ENCODE measurements at places on chromosomes 6 and 20.
A peak's percentile ranks its signal among the peaks of the same experiment; 100 is the strongest.

DNA sequence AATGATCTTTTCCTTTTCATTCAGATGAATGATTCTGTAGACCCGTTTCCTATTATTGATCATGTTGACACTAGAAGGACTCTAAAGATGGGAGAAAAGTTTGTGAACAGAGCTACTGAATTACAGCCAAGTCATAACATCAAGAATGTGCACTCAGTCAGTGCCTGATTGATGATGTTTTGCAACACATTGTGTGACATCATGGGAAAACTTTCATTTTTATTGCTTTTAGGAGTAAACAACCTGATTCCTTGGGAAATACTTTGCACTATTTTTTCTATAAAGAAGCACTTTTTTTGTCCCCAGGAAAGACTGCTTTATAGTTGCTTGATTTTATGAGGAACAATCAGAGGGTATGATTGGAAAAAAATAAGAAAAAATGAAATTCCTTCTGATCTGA lies 383.8 kb upstream of the JAG1 start:
- DNase-seq = no peak

DNA sequence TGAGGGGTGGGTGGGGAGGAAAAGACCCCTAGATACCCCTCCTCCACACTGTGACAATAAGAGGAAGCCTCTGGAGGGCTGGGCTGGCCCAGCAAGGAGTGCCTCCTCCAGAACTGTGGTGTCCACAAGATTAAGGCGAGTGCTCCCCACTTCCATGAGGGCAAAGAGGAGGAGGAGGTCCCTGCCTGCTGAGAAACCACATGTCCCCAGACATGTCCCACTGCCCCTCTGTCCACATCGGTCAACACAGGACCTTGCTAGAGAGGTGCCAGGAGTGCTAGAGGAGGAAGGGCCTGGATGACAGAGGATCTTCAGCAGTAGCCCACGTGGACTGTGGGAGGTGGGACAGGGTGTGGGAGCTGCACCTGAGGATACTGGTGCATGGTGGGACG lies 3.1 kb downstream of the RAET1G start:
- no peak for DNase-seq

GRCh38 chr20:5309971-5310370 lies 6.8 kb downstream of the PROKR2 start:
- no peak for DNase-seq

DNA sequence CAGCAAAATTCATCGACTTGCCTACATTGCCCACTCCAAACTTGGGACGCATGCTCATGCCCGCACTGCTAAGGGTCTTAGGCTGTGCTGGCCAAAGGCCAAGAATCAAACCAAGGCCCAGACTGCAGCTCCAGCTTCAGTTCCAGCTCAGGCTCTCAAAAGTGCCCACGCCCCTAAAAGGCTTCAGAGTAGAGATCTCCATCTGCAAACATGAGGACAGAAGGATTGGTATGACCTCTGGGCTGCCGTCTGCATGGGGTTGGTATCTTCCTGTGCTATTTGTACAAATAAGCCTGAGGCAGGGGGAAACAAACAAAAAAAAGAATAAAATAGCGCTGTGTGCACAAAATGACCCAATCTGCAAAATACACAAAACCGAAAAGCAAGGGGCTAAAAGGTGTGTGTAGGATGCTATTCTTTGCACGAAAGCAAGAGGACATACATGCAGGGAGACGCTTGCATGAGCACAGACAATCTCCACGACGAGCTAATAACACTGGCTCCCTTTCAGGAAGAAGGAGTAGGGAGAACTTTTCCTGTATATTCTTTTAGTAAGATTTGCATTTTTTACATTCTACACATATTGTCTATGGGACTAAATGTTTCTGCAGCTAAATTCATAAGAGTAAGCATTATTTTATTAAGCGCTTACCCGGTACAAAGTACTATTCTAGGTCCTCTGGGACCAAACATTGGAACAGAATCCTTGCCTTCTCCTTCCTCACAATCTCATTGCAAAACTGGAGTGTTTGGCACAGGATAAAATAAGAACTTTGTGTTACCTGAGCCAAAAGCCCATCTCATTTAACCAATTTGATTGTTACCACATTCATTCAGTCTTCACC lies 33.1 kb downstream of the ATP9A start:
- no peak for DNase-seq

DNA sequence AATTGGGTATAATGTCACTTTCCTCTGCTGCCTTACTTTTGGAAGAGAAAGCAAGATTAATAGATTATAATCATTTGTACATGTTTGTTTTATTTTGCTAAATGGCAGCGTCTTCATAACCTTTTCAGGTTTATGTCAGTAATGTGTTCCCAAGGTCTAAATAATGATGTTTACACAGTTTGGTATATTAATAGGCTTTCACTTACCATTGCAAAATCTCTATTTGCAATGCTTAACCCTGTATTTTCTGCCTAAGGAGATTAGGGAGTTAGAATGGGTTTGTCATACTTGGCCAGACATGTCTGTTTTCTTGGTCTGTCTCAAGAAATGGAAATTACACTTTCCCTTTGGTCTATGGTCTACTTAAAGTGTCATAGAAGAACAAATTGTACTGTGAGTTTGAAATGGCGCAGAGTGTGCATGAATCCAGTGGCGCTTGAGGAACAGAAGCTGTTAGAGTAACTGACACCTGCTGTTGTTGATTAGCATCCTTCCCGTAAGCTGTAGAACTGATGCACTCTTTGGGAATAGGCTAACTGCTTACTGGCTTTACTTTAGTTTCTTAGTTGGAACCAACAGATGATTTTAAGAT lies 261.1 kb downstream of the SAMD5 start:
- DNase-seq = no peak

DNA sequence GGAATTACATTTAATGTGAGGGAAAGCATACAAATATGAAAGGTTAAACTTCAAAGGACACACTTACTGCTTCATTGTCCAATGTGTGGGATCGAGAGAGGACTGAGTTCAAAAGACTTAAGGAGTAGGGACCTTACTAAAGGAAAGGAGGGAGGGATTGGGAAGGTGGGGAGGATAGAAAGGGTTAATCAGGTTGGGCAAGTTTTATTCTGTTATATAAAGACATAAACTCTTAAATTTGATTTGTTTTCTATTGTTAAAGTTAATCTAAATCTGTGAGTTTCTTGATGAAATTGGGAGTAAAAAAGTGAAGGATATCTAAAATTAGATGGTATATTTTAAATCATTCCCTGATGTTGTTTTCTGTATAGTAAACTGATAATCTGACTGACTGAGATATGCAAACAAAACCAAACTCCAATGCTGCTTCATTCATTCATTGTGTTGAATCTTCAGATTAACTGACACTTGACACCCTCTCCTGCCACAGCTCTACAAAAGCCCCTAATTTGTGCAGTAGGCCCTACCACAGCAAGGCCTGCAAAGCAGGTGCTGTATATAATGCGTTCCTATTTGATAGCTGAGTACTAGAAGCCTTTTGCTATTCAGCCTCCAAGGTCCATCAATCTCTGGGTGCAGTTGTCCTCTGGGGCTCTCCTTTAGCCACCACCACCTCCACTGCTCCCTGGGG lies 1.3 kb upstream of the UBE2J1 start:
- DNase-seq = no peak

GRCh38 chr6:44037847-44038542 lies 89.3 kb downstream of the MRPL14 start:
- DNase-seq = no peak

- no peak for DNase-seq
Observed at GRCh38 chr20:44219170-44219730, 8.7 kb upstream of the OSER1 start.

GRCh38 chr20:10360878-10361277 lies 73.1 kb downstream of the MKKS start:
- no peak for DNase-seq

DNA sequence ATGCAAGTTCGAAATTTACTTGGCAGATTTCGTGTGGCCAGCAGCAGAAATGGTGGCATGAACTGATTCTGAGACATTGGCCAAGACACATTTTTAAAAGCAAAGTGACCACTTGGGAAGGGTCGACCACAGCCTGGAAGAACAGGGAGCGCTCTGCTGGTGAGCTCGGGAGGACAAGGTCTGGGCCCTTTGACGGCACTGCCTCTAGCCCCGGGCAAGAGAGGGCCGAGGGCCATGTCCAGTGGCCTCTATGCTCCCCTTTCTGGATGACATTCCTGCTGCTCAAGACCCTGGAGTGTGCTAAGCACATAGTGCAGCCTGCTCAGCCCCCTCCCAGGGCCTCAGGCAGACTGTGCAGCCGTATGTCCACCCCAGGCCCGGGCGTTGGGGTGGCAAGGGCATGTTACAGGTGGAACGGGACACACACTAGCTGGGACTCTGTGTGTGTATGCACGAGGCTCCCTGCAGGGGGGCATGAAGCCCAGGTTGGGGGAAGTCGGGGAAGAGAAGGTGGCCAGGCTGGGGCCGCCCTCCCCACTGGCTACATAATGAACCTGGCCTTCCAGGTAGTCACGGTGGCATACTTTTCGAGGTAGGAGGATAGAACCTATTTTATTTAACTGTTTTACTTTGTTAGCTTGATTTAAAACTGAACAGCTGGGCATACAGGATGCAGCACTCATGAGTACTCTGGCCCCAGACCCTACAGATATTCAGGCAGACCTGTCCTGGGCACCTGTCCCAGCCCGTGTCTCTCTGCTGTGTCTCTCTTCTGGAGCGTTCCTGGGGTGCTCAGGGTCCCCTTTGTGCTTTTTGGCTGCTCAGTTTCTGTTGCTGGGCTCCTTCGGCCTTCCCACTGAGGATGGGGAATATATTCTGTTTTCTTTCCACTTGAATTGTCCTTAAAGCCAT lies 6.4 kb downstream of the SYNJ2 start:
- DNase-seq = no peak

- DNase-seq = no peak
Observed at GRCh38 chr6:137373296-137373695, 120.9 kb downstream of the OLIG3 start.

DNA sequence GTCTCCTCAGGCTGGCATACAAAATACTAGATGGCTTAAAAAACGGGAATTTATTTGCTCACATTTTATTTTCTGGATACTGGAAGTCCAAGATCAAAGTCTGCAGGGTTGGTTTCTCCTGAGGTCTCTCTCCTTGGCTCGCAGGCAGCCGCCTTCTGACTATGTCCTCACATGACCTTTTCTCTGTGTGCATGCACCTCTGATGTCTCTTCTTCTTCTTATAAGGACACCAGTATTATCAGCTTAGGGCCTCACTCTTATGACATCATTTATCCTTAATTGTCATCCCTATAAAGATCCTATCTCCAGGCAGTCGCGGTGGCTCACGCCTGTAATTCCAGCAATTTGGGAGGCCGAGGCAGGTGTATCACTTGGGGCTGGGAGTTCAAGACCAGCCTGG lies 9.3 kb upstream of the TRIM27 start:
- no peak for DNase-seq

GRCh38 chr6:120826253-120826652 lies 508.0 kb downstream of the TBC1D32 start:
- DNase-seq = peak; percentile 37
